ENCODE measurements at places on chromosomes 13 and 19. TPM values are rescaled to one million over a fixed set of nuclear protein-coding genes. Genes with fewer than 3 reads are reported as not detected.

DNA sequence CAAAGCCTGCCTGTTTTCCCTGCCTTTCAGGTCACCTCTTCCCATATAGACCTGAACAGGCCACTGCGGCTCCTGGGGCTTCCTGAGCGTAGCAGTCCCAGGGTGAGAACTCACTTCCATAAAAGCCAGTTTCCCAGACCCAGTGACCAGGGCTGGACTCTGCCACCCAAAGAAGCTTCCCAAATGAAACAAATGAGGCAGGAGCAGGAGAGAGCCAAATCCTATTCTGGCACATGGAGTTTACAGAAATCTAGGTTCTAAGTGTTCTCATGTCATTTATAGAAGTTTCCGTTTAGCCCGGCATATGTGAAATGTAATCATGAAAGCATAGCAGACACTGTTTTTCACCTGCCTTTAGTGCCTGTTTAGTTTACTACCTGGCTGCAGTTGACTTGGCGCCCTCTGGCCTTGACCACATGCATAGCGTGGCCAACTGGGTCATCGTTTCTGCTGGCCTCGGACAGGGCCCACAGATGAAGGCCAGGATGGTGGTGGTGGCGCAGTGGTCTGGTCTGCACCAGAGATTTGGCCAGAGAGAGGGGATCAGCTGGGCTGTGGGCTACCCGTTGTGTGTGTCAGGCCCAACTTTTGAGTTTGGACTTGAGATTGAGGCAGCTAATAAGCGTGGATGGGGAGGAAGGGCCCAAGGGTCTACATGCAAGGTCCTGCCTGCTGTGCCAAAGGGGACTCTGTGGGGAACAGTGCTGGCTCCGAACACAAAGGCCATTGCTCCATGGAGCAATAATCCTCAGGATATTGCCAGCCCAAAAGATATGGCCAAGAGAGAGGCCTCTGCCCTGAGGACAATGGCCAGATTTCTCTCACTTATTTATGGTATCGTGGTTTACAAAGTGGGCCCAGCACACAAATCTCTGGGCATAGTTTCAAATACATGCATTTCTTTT is 43.3 kb downstream of the NFIX start:
- no peak for DNase-seq

DNA sequence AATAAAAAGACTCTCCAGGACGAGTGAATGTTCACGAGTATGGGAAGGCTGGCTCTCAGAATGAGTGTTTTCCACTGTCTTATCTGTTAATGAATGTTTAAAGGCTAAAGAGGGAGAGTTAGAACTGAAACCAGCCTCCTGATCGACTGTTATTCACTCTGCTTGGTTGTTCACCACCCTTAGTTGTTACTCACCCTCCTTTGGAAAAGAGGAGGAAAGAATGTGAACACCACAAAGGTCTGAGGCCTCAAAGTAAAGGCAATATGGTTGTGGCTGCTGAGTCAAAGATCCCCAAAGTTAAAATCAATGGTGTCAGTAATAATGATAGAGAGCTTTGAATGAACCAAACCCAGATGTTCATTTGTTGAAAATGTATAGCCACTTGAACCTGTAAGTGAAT is 1793.2 kb upstream of the PCDH20 start:
- no peak for DNase-seq

- DNase-seq, result no peak
Measured at GRCh38 chr13:40181203-40181845, 485.1 kb downstream of the FOXO1 start.

DNA sequence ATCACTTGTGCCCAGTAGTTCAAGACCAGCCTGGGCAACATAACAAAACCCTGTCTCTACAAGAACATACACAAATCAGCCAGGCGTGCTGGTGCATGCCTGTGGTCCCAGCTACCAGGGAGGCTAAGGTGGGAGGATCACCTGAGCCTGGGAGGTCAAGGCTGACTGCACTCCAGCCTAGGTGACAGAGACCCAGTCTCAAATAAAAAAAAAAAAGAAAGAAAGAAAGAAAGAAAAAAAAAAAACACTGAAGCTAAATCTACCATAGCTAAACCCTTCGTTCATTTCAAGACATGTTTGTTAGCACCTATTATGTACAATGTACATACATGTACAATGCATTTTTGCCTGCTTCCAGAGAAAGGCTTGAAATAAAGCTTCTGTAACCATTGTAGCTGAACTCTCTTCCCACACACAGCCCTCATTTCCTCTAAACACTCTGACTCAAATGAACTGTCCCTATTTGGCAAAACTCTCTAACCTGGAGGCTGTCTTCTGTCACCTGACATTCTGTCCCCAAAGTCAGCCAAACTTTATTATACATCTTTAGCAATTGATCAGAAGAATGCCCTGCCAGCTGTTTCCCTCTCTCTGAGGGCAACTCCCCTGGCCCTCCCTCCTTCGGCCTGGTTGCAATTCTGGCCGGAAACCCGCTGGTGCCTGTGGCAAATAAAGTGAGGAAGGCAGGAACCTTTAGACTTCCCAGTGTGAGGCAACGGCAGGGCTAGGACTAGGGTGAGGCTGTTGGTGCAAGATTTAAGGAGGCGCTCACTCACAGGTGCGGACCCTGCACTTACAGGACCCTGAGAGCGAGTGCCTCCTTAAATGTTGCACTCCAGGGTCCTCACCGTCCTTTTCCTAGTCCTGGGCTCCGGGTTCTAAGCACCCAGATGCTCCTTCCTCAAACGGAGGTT is 1.8 kb downstream of the ETHE1 start:
- DNase-seq, result peak; percentile 41

GRCh38 chr19:10687518-10688288 is 13.5 kb upstream of the QTRT1 start:
- no peak for DNase-seq

KCNN1 gene
- total RNA-seq, result 1.7 TPM

IZUMO2 gene
- total RNA-seq, result not detected

GRCh38 chr19:38805180-38805579 is 7.6 kb downstream of the LGALS4 start:
- DNase-seq, result no peak

GRCh38 chr13:109810761-109811510 is 24.6 kb upstream of the IRS2 start:
- DNase-seq, result no peak
